ENCODE measurements at places on chromosomes 2 and 18.

GRCh38 chr2:85853499-85854165 lies 35.2 kb downstream of the ST3GAL5 start:
- DNase-seq = peak; percentile 46

DNA sequence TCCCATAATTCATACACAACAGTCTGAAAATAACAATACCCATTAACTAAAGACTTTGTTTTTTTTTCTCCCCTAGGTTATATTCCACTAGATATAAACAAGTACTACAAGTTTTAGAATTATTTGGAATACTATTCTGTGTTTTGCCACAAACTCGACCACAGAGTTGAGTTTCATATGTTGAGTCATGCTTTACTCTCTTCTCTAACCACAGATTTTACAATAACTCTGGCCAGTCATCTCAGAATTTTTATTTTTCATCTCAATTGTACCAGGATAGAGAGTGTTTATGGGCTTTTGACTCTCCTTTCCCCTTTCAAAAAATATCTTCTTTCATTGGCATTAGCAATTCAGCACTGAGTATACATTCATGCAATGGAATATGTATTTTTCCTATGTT lies 348.7 kb upstream of the GALNT5 start:
- DNase-seq = no peak

DNA sequence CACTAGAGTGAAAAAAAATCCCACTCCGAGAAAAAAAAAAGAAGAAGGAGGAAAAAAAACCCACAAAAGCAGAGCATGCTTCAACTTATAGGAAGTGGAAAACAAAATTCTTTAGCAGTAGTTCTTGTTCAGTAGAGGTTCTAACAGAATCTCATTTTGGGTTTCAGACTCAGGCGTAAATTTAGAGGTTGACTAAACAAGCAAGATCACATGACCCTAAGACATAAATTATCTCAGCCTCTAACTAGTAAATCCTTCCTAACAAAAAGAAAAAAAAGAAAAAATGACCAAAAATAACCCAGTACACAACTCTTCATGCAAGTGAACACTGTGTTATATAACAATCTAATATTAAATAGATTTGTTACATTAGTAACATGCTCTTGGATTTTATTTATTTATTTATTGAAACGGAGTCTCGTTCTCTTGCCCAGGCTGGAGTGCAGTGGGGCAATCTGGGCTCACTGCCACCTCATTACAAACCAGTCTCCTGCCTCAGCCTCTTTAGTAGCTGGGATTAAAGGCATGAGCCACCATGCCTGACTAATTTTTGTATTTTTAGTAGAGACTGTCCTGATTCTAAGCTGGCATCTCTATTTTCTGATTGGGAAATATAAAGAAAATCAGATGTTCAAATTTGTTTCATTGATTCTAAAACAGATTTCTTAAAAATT lies 35.4 kb downstream of the PPP4R3B start:
- DNase-seq = no peak

DNA sequence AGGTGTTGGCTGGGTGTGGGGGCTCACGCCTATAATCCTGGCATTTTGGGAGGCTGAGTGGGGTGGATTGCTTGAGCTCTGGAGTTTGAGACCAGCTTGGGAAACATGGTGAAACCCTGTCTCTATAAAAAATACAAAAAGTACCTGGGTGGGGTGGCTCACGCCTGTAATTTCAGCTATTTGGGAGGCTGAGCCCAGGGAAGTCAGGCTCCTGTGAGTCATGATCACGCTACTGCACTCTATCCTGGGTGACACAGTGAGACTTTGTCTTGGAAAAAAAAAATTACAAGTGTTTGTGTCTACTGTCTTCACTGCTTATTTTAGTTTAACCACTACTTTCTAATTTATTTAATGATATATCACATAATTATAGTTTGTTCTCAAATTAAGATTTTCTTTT lies 62.7 kb upstream of the DOCK10 start:
- no peak for DNase-seq

DNA sequence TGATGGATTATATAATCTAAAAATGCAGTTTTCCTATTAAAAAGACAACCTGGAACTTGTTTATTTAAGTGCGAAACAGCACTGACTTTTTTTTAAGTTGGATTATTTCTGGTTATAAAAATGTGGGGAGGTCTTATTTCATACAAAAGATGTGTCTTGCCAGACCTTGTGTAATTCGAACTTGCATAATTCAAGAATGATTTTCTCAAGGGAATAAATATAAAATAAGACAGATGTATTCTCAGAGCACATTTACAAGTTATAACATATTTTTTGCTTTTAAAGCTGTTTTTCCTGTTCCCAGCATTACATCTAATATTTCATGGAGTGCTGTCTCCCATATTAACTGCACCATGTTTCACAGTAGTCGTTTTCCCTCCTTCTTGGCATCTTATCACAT lies 263.1 kb downstream of the CDH20 start:
- no peak for DNase-seq

DNA sequence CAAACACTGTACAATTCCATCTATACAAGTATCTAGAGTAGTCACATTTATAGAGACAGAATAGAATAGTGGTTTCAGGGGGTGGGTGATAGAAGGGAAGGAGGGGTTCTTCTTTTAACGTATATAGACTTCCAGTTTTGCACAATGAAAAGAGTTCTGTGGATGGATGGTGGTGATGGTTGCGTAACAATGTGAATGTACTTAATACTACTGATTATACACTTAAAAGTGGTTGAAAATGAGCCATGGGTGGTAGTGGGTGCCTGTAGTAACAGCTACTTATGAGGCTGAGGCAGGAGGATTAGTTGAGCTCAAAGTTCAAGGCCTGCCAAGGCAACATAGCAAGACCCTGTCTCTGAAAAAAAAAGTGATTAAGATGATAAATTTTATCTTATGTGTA lies 85.8 kb downstream of the SETBP1 start:
- no peak for DNase-seq

DNA sequence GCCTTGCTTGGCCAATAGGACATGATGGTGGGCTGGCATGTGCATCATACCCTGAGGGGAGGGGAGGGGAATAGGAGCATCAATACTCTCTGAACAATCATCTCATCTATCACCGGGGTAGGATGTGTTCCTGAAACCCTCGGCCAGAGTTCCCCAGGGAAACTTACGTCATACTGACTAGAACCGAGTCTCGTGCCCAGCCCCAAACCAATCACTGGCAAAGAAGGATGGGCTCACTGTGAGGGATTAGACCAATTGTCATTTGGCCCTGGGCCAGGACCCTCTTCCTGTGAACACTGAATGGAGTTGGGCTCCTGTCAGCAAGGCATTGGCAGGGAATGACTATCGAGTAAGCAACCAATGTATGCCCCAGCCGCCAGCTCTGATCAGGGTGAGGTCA lies 261.5 kb downstream of the MYCN start:
- no peak for DNase-seq

GRCh38 chr2:102250278-102250821 lies 61.0 kb upstream of the IL1RL1 start:
- no peak for DNase-seq
